Naive thymus-derived CD4-positive, alpha-beta T cell (primary cell): ENCODE measurements at places on chromosomes 13 and 19. TPM values are rescaled to one million over a fixed set of nuclear protein-coding genes. Genes with fewer than 3 reads are reported as not detected.

DNA sequence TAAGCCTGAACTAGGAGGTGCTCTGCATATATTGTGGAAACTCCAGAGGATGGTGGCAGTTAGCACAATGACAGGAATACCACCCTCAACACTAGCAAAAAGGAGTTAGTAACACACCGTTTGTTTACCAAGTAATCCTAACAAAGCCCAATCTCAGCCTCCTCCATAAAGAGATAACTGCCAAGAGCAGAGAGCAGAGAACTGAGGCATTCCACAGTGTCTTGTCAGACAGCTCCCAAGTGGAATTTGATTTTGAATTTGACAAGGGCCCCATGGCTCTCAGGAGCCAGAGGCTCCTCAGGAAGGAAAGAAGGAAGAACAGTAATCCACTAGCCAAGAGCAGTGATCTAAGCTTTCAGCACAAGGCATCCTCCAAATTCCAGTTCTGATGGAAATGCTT is 298.6 kb downstream of the DCLK1 start:
- DNase-seq, result no peak

ERFL gene
- 8.0 TPM for total RNA-seq

DNA sequence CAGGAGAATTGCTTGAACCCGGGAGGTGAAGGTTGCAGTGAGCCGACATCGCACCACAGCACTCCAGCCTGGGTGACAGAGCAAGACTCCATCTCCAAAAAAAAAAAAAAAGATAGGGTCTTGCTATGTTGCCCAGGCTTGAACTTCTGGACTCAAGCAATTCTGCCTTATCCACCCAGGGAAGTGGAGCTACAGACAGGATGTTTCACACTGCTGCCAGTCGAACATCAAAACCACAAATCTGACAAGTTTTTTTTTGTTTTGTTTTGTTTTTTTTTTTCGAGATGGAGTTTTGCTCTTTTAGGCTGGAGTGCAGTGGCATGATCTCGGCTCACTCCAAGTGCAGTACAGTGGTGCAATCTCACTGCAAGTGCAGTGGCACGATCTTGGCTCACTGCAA is 10.8 kb downstream of the XPO4 start:
- DNase-seq, result no peak

GRCh38 chr13:37027639-37028038 is 27.1 kb downstream of the EXOSC8 start:
- no peak for DNase-seq

DNA sequence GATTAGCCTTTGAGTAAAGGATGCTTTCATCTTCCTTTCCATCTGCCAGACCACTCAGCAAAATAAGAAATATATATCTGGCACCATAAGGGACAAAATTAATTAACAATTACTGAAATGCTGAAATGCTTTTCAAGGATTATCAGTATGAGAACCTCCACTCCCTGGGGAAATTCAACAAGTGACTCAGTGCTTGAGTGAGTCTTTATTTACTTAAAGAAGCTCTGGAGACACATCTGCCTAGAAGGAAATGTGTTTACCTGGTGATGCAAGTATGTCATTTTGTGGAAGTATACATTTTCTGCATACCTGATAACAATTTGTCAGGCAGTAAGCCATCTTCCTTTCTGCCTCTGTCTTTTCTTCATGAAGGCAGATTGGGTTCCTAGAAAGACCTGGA is 23.4 kb downstream of the ZNF560 start:
- no peak for DNase-seq
